Natural killer cell (primary cell): ENCODE measurements at places on chromosomes 16 and 17.

DNA sequence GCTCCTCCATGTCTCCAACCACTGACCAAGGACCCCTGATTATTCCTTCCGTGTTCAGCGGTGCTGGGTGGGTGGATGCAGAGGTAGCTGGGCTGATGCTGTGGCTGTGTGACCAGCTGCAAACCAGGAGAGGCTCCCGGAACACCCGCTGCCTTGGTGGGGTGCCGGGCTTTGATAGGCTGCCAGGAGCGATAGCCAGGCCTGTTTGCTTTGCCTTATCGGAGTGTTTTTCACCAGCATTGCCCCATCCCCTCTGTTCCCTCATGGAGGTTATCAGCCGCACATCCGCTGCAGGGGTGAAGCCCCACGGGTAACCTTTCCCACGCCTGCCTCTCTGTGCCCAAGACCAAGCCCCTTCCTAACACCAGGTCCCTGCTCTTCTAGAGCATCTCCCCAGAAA, 354.3 kb downstream of the C16orf95 start:
- DNase-seq: no peak

DNA sequence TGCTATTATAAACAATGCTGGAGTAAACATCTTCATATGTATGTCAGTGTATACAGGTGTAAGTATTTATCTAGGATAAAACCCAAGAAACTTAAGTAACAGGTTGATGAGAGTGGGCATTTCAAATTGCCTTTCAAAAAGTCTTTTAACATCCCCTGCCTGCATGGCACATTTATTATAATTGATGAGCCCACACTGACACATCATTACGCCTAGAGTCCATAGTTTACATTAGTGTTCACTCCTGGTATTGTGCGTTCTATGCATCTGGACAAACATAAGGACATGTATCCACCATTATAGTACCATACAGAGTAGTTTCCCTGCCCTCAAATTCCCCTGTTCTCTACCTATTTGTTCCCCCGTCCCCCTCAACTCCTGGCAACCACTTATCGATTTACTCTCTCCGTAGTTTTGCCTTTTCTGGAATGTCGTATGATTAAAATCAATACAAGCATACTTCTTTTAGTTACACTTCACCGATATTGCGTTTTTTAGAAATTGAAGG, 53.7 kb downstream of the NACA2 start:
- DNase-seq: no peak

GRCh38 chr17:28582513-28582912, 5.8 kb upstream of the ALDOC start:
- no peak for DNase-seq

- no peak for DNase-seq
Measured at GRCh38 chr17:41678411-41678906, 10.2 kb upstream of the EIF1 start.

GRCh38 chr16:30551781-30552180, 6.4 kb downstream of the ZNF764 start:
- peak; percentile 53 for DNase-seq

DNA sequence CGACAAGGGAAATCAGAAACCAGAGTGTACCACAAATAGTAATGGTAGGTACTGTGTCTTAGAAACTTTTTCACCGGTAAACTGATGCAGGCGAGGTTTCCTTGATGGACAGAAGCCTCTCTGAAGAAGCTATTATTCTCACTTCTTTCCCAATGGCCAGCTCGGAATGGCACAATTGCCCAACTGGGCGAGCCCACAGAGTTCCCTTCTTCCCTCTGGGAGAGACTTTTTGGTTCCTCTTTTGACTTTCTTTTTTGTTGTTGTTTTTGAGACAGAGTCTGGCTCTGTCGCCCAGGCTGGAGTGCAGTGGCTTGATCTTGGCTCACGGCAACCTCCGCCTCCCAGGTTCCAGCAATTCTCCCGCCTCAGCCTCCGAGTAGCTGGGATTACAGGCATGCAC, 16.9 kb downstream of the SLC43A2 start:
- DNase-seq: no peak

GRCh38 chr16:81796035-81796434, 16.9 kb downstream of the PLCG2 start:
- DNase-seq: no peak

DNA sequence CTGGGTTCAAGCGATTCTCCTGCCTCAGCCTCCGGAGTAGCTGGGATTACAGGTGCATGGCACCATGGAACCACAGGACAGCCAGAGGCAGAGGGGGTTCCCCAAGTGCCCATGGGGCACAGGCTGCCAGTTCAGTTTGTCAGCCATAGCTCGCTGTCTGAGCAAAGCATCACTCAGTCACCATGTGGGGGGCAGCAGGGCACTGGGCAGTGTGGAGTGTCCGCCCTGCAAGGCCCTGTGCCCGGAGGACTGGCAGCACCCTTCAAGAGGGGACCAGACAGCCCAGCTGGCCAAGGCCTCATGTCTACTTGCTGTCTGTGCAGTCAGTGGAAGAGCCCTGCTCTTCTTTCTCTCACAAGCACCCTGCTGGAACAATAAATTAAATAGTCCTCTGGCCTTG, 6.4 kb downstream of the ALYREF start:
- DNase-seq: no peak

DNA sequence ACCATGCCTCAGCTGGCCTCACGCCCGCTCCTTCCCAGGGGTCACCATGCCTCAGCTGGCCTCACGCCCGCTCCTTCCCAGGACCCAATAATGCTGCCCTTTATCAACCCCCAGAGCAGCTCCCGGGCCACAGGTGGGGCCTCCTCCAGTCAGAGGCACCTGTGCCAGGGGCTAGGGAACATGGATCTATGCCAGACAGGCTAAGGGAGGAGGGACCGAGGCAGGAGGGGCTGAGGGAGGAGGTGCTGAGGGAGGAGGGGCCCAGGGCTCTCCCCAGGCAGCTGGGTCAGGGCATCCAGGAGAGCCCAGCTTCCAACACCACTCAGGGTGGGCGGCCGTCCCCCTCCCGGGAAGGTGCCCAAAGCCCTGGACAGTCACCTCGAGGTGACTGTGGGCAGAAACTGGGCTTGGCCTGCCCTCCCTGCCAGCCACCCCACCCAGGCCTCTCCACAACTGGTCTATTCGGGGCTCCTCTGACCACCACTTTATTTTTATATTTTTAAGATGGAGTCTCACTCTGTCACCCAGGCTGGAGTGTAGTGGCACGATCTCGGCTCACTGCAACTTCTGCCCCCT, 19.4 kb downstream of the UTS2R start:
- no peak for DNase-seq

GRCh38 chr16:3266873-3267537, 10.6 kb upstream of the MEFV start:
- no peak for DNase-seq

DNA sequence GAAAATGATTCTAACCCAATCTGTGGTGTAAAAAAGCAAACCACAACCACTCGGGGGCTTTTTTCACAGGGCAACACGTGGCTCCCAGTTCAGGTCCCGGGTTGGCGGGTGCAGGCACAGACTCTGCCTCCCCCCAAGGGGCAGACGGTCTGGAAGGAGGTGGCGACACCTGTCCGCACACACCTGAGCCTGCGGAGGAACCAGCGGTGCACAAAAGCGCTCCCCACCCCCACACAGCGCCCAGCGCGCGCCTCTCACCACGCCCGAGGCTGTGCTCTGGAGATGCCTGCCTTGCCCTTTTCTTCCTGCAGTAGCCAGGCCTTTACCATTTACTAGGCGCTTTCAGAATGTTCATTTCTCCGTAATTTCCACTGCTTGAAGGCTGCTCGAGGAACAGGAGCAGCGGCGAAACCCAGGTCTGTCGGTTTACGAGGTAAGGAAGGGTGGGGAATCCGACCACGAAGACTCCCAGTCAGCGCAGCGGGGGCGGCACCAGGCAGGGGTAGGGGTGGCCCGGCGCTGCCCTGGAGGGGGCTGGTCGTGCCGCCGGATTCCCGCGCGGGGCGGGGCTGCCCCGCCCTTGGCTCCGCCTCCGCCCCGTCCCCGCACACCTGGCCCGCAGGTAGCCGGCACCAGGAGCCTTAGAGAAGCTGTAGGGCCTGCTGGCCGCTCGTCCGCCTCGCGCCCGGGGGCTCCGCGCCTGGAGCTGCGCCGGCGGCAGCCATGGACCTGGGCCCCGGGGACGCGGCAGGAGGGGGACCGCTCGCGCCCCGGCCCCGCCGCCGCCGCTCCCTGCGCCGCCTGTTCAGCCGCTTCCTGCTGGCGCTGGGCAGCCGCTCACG, at the start of gene USP43:
USP43 (plus strand) TSS at position 608 of the 842 bp plus-strand sequence; CDS start at position 724, 116 bp downstream.
- peak; percentile 17 for DNase-seq

GRCh38 chr16:10280262-10281170, 98.3 kb upstream of the GRIN2A start:
- no peak for DNase-seq

- no peak for DNase-seq
Measured at GRCh38 chr17:42519546-42520491, 16.2 kb upstream of the NAGLU start.

DNA sequence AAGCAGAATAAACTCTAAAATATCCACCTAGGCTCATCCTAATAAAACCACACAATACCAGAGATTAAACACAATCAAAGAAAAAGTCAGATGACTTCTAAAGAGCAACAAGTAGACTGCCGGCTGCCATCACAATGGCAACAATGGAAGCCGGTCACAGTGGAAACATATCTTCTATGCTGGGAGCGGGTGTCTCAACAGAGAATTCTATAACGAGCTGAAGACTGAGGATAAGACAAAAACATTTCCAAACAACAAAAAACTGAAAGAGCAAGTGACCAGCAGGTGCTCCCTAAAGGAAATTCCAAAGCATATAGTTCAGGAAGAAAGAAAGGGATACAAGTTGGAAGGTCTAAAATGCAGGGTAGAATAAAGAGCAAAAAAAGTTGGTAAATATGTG, 8.9 kb downstream of the NSMCE1 start:
- DNase-seq: no peak

DNA sequence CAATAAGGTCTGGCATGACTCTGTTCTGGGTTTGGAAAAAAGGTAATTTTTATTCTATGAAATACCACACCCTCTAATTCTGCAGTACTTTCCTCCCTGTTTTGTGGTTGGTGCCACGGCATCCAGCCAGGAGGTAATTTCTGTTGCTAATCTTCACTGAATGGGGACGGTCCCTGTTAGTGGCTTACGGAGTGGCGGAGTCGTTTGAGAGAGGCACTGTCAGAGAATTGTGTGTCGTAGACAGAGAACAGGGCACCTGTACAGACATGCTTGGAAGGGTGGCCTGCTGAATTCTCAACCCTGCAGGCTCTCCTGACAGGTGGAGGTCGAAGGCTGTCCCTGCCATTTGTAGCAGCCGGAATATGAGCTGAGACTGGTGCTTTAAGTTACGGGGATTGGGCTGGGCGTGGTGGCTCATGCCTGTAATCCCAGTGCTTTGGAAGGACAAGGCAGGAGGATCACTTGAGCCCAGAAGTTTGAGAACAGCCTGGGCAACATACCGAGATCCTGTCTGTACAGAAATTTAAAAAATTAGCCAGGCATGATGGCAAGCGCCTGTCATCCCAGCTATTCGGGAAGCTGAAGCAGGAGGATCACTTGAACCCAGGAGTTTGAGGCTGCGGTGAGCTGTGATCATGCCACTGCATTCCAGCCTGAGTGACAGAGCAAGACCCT, 33.2 kb downstream of the EEF2K start:
- no peak for DNase-seq

DNA sequence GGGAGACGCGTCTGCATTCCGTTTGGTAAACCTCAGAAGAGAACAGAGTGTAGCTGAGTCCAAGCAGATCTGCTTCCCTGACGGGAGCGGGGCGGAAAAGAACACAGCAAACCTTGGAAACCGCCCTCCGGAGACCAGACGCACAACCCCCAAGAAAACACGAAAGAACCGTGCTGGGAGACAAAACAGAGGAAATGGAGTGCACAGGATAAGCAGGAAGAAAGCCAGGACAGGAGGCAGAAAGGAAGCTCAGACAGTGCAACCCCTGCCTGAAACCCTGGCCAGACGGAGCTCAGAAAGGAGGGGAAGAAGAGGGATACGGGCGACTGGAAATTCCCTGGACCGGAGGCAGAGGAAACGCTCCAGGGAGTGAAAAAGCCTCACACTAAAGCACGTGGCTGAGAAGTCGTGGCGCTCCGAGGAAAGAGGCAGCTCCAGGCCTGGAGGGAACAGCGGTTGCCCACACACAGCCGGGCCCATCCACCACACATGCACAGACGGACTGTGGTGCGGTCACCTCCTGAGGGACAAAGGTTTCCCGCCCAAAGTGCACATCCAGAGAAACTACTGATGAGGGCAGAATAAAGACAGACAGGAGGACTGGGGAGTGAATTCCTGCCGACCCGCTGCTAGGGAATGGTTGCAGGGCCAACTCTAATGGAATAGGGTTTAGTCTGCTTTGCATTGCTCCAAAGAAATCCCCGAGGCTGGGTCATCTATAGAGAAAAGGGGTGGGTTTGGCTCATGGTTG, 10.2 kb downstream of the DPEP1 start:
- DNase-seq: no peak

GRCh38 chr16:30049871-30050270, 15.7 kb upstream of the ALDOA start:
- DNase-seq: no peak

DNA sequence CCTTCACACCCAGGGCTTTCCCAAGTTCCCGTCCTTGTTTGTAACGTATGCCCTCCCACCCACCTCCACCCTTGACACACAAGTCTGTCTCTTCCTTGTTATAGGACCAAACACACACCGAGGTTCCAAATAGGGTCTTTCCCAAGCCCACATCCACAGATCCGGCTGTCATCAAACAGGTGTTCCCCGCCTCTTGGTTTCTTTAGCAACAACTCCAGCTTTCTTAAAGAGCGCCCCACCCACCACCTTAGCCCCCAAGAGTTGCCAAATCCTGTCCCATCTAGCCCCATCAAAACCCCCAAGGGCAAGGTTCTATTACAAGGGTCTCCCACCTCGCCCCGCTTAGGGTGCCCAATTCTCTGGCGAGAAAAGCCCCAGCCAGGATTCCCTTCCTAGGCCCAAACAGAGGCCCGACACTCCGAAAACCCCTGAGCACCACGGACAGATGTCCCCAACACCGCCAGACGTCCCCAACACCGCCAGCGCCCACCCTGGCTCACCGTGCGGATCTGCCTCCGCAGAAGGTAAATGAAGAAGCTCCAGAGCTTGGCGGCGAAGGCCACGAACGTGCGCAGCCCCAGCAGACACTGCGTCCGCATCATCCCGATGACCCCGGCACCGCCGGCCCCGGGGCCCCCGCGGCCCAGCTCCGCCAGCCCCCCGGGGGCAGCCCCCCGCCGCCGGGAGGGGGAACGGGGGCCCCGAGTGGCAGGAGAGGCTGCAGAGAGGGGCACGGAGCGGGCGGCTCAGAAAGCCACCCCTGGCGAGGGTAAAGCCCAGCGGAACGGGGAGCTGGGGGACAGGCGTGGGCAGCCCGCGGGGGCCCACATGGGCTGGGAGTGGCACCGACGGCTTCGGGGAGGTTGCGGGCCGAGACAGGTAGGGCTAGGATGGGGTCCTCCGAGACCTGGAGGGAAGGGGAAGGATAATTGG, 573 bp downstream of the CTDNEP1 start:
- DNase-seq: peak; percentile 41

- no peak for DNase-seq
Measured at GRCh38 chr16:10081201-10081940, 100.9 kb downstream of the GRIN2A start.
